ENCODE measurements at places on chromosomes 11 and 22.

GRCh38 chr11:115939104-115939730 lies 435.0 kb upstream of the CADM1 start:
- DNase-seq = no peak

- no peak for DNase-seq
Observed at GRCh38 chr11:131486937-131487635, 116.7 kb downstream of the NTM start.

DNA sequence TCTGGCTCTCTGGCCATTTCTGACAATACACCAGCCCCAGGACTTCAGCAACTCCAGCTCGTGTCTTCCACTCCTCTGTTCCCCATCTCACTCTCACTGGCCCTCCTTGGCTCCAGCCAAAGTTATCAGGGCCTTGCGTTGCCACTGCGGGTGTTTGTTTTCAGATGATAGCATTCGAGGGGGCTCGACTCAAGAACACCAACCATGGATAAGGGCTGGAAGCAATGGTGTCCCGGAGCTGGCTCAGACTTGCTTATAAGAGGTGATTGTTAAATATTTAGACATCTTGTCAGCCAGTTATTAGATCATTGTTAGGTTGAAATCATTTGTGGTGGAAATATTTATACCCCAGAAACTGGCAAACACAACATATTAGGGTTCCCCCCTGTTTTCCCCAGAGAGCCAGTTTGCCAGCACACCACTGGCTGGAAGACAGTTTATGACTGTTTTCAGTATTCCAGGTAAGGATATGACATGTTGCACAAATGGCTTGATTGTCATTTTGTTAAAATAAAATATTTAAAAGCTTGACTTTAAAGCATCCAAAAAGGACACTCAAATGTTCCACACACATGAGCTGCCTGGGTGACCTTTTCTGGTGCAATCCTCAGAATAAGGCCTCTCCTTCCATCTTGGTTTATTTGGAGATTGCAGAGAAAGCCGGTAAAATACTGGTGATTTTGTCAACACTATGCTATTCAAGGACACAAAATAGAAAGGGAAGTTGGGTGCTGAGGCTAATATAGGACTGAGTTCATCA lies 98.3 kb downstream of the FBXO7 start:
- DNase-seq = no peak

GRCh38 chr22:20903093-20903492 lies 14.1 kb upstream of the CRKL start:
- no peak for DNase-seq

DNA sequence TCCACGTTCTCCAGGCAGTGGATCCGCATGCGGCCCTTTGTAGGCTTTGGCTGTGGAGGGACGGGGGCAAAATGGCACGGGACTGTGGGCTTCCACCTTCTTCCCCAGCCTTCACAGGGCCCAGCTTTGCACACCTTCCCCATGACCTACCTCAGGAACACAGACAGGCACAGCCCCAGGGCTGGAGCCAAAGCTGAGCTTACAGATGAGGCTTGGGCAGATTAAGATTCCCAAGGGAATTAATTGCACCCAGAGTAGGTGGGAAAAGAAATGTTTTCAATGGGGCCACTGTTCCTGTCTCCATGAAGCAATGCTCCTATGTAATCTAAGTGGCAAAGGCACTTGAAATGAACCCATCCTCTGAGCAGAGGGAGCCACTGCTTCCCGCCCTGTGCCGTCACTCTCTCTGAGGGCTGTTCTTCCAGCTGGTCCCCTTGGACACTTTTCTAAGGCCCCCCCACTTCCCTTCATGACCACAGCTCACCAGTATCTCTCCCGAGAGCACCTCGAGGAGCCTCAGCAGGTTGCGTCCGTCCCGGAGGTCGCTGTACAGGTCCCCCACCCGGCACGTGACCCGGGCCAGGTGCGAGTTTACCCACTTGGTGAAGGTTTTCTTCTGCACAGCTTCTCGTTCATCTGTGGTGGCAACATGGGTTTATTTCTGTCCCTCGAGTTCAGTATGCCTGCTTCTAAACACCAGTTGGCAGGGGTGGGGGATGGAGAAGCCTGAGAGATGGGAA lies 13.5 kb downstream of the SPTBN2 start:
- no peak for DNase-seq

DNA sequence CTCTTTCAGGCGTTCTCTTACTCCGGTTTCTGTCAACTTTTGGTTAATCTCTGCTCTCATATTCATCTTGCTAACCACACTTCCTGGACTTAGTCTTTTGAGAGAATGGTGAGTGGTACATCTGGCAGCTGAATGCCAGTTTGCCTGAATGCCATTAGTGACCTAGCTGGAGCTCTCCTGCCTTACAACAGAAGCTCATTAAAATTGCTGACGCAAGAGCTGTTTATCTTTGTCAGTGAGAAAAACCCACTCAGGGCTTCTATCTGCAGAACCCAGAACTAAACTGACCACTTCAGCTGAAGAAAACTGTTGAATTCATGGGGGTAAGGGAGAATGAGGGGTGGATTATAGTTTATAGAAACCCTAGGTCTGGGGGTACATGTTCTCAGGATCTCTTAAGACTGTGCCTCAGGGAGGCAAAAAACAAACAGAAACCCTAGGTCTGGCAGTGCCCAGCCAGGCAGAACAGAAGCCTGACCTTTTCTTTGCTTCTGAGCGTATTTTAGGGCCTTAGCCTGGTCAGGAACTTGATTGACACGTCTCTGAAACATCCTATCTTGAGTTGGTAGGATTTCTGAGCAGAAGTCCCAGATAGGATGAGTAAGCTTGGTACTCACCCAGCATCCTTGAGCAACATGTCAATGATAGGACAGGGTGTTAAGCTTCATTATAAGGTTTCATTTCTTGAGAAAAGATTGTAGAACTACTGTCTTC lies 52.8 kb upstream of the YWHAH start:
- no peak for DNase-seq

DNA sequence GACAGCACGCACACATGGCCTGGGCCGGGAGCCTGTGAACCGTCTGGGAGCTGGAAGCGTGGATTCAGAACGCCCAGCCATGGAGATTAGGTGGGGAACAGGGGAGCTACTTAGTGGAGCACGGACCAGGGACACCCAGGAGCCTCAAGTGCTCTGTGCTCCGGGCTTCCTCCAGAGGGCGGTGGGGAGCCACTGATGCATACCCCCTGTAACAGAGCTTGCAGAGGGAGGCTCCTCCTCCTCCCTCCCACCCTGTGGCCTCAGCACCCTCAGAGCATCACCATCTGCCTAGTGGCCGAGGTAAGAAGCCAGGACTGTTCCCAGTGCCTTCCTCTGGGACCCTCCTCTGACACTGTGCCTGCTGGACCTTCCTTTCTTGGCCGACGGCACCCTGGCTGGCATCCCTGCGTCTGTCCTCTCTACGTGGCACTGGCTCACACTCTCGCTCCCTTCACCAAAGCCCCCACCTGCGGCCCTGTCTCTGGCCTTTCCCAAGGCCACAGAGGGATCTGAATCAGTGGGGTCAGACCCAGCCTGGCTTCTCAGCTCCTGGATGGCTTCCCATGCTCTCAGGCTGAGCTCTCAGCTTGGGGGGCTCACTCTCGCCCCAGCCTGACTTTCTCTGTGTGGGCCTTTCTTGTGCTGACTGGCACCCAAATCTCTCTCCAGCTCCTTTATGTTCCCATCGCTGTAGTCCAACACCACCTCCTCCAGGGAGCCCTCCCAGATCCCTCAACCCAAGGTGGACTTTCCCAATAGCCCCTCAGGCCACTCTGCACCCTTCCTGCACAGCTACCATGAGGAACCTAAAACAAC lies 780.9 kb downstream of the BRD1 start:
- no peak for DNase-seq

DNA sequence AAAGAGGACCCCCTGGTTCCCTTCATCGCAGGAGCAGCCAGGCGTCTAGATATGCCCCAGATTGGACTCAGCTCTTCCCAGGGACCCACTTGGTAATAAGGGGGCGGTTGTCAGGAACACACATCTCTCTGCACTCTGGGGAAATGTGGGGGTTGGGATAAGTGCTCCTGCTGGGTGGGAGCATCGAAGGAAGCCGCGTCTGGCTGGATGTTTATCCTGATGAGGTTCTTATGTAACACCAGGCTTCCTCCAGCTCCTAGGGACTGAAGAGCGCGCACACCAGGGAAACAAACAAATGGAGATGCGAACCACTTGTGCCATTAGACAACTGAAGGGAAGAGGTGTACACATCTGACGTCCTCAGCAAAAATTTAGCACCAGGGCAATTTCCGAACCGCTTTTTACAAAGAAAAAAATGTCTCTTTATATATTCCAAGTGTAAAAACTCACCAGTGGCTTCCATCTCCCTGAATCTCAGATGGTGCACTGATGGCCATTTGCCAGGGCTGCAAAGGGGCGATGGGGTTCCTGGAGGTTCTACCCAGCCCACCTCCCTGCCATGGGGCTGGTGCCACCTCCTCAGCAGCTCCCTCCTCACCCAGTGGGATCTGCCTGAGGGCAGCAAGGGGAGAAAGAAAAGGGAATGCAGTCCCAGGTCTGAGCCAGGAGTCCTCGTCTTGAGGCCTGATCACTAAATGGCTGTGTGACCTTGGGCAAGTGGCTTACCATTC lies 89.4 kb downstream of the PKNOX2 start:
- no peak for DNase-seq

DNA sequence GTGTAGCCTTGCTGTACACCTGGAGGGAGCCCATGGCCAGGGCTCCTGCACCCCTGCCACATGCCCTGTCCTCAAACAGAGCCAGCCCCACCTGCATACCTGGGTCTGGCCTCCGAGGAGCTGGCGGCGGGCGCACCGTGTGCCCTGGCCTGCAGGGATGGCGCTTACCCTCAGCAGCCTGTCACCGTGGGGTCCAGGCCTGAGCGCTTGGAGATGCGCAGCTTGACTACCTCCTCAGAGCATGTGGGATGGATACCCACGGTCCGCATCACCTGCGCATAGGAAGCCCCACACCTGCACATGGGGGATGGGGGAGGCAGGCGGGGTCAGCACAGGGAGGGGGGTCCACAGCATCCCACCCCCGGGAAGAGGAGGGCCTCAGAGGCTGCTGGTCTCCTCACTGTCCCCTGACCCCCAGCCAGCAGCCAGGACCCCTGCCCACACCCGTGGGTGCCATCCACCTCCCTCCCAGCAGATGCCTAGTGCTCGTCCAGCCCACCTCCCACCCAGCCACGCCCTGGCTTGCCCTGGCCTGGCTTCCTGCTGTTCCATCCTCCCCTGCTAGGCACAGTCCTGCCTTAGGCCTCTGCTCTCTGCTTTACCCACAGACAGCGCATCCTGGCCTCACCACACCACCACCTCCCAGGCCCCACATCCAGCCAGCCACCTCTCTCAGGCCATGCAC lies 22.4 kb upstream of the GNB1L start:
- no peak for DNase-seq

DNA sequence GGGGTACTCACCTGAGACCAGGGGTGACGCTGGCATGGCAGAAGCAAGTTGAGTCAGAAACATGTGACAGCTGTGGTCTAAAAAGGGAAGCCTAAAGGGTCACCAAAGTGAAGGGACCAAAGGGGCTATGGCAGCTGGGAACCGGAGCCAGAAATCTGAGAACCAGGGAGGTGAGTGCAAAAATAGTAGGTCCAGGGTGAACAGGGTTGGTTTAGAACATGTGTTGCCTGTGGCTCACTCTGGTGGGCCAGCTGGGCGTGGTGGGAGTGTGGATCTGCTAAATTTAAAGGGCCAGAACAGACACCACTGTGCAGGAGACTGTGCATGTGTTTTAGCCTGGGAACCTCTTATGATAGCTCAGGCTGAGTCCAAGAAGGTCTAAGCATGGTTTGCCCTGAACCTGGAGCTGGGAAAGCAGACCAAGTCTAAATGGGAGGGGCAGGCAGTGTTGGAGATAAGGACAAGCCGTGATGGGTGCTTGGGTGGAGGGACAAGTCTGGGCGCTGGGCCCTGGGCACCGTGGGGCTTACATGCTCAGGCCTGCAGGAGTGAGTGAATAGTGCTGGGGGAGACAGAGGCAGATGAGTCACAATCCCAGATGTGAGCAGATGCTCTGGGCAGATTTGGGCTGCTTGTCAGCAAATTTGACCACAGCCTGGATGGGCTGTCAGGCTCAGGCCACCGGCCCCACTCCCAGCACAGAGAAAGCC lies 41.4 kb upstream of the ZBED5 start:
- DNase-seq = no peak

GRCh38 chr11:68960294-68961071 lies 20.3 kb downstream of the MRGPRD start:
- DNase-seq = no peak

GRCh38 chr11:2267306-2267850 lies 3.0 kb downstream of the ASCL2 start:
- DNase-seq = no peak

DNA sequence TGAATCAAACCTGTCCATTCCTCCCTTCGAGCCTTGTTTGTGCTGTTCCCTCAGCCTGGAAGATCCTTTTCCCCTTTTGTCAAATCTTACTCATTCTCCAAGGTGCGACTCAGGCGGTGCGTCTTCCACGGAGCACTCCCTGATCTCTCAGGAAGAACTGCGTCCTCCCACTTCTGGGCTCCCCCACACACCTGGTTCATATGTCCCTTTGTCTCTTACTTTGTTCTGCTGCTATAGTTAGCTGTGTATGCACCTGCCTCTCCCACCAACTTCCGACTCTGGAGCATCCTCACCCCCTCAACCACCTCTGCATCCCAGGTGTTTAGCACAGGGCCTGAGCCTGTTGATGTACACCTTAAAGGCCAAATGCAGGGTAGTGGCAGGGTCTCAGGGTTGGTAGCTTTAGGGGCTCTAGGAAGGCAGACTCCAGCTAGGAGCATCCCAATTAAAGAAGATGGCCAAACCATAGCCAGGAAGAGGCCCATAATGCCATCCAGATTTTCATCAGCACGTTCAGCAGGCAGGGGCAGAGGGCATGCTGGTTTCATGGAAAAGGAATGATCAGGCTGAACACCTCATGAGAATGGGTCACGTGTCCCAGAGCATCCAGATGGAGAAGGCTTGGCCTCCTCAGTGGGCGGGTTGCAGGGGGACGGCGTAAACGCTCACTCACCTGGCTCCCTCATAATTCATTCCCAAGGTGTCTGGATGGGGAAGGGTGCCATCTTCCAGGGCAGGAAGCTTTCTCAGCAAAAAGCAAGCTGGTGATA lies 20.1 kb downstream of the PTPN5 start:
- DNase-seq = no peak

DNA sequence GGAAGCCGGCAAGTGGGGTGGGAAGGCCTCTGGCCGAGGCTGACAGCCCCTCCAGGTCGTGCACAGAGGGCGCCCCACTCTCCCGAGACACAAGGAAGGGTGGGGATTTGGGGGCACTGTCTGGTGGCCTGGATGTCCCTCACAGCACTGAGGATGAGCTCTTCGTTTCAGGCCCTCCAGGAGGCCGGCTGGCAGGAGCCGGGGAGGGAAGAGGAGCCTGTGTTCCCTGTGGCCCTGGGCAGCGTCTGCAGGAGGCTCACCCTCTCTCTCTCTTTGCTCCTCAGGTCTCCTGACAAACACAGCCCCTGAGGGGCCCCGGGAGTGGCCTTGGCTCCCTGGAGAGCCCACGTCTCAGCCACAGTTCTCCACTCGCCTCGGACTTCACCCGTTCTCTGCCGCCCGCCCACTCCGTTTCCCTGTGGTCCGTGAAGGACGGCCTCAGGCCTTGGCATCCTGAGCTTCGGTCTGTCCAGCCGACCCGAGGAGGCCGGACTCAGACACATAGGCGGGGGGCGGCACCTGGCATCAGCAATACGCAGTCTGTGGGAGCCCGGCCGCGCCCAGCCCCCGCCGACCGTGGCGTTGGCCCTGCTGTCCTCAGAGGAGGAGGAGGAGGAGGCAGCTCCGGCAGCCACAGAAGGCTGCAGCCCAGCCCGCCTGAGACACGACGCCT lies 1078.0 kb downstream of the BRD1 start:
- no peak for DNase-seq

- DNase-seq = no peak
Observed at GRCh38 chr11:27705873-27706820, 5.9 kb upstream of the BDNF start.

GRCh38 chr11:24386546-24387397 lies 110.1 kb upstream of the LUZP2 start:
- DNase-seq = no peak

GRCh38 chr11:92458486-92458885 lies 233.9 kb downstream of the FAT3 start:
- no peak for DNase-seq

Data from activated CD8-positive, alpha-beta memory T cell treated with anti-CD3 and anti-CD28 coated beads for 1 hour (primary cell).